ENCODE measurements at places on chromosomes 1 and 21.

DNA sequence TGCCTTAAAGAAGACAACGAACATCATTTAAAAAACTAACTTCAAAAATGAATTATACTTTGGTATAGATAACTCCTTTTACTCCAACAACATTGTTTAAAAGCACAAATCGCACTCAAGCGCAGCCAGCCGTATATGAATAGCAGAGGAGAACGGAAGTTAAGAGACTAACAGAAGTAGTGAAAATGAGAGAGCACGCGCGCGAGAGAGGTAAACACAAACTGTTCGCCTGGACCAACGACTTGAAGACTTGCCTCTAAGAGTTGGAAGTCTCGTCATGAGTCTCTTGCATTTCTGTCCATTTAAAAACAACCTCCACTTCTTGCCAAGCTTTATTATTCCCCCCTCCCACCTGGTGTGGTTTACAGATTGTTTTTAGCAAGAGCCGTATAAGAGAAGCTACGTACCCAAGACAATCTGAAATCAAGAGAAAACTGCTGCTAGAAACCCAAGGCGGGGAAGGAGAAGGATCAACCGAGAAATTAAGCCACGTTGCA is 479 bp downstream of the SELENOF start:
- peak; percentile 11 for DNase-seq

GRCh38 chr1:15618077-15618654 is 908 bp downstream of the DDI2 start:
- DNase-seq = no peak

DNA sequence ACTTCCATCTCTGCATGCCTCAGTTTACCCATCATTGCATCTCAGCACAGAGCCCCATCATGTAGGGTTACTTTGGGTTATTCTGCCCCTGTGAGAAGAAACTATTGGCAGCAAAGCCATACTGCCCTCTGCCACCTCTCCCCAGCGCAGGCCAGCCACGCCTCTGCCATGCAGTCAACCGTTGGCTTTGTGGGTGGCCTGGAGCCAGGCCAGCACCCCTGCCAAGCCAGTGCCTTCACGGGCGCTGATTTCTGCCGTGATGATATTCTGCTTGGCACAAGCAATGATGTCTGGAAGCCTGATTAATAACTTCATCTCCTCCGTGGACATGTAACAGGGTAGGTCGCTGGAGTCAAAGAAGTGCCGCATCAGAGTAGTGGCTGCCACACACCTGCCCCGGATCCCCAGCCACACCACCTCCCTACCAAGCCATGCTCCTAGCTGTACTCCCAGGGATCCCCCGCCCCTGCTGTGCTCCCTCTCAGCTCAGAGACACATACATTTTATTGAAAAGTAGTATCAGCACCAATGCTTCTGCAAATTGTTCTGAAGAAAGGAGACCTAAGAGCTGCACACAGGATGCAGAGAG is 15.0 kb upstream of the CEP85 start:
- DNase-seq = no peak

GRCh38 chr1:53376041-53376461 is 48.2 kb upstream of the LRP8 start:
- no peak for DNase-seq

DNA sequence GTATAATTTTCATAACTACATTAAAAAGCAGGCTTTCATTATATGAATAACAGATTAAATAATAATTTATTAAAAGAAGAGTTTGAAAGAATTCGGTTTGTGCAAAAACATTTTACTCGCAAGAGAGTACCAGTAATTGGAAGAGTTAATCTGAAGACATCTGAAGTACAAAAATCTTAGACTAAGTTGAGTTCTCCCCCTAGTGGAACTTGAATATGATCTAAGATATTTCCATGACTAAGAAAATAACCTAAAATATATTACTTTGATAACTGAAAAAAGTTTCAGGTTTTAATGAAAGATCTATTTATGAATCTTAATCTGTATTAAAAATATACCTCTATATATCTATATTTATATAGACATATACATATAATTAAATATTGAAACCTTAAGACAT is 112.5 kb upstream of the GFI1 start:
- no peak for DNase-seq

DNA sequence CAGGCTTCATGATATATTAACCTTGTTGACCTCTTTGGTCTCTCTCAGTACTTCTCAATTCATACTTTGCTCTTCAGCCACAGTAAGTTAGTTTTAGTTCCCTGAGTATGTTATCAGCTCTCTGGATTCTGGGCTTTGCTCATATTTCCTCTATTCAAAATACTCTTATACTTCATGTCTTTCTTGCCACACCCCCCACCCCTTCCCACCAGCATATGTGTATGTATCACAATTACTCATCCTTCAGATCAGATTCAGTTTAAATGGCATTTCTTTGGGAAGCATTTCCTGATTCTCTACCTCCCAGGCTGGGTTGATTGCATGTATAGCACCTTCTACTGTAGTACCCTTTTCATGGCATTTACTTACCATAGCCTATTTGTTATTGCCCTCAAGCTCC is 28.3 kb downstream of the SLC30A7 start:
- DNase-seq = no peak
